ENCODE measurements at places on chromosomes 4 and X.
A peak's percentile ranks its signal among the peaks of the same experiment; 100 is the strongest.

- DNase-seq, result no peak
These were observed 292.4 kb downstream of the SLC7A11 start for GRCh38 chr4:137949746-137950145.

DNA sequence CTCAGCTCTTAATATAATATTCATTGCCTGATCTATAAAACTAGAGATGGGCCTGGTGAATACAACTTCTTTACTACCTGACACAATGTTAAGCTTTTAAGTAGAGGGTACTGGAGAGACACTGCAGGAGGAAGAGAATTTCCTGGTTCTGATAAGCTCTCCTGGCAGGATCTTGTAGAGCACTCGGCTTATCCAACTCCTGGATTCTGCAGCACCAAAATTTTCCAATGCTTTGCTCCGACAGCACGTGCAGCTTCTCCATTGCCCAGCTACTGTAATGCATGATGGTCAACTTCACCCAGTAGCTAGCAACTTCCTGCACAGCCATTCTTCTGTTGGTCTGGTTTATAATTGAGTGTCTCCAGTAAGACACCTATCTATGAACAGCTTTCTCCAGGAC lies 686.2 kb upstream of the BOD1L1 start:
- DNase-seq, result no peak

DNA sequence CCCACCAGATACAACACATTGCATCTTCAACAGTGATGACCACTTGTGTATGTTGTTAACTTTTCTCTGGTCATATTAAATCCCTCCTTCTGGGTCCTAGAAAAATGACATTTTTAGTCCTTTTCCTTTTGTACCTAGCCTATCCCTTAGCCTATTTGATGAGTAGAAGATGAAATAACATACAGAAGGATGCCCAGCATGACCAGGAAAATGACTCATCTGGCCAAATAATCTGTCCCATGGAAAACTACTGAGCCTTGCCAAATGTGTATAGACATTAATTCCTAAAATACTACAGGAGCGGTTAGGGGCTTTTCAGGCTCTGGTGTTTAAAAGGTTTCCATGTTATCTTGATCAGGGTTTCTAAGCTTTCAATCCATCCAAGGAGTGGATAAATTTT lies 129.0 kb upstream of the KCNIP4 start:
- DNase-seq, result no peak

DNA sequence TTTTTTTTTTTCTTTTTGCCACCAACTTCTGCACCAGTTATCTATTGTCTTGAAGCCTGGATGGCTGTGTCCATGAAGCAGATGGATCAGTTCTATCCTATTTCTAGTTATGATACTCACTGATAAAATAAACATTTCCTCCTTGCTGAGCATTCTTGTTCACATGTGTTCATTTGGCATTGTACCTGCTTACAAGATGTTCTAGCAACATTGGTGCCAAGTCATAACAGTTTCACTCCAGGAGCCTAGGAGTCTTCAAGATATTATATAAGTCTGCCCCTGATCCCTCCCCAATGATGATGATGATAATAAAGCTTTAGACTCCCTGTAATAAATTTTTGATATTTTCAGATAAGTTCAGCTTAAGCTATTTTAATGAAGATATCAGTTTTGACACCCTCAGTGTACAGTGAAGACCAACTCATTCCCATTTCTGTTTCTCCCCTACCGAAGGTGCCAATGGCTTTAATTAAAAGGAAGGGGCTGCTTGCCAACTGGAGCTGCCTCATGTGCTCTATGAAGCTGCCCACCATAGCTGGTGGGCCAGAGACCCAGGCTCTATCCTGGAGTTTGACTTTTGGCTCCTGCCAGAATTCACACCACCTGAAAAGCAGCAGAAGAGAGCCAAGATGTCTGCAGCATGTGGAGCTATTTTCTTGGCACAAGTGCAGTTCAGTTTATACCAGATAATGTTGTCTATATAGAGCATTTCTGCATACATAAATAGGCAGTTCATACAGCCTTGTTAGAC lies 265.4 kb upstream of the TET2 start:
- no peak for DNase-seq

- no peak for DNase-seq
These were observed 108.3 kb downstream of the AFAP1 start for GRCh38 chr4:7831330-7831729.

DNA sequence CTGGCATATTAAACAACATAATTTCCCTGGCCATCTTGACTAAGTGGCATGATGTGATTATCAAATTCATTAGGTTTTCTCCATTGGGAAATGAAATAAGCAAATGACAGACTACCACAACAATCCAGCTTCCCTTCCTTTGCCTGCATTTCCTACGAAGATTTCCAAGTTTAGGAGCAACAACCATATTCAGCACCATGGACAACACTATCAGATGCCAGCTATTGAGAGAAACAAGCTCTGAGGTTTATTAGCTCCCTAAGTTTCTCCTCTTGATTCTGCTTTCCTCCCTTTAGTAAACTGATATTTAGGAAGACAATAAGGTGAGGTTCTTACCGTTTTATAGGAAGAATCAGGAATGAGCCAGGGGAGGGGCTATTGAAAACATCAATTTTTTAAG lies 36.2 kb downstream of the DCX start:
- DNase-seq, result no peak

DNA sequence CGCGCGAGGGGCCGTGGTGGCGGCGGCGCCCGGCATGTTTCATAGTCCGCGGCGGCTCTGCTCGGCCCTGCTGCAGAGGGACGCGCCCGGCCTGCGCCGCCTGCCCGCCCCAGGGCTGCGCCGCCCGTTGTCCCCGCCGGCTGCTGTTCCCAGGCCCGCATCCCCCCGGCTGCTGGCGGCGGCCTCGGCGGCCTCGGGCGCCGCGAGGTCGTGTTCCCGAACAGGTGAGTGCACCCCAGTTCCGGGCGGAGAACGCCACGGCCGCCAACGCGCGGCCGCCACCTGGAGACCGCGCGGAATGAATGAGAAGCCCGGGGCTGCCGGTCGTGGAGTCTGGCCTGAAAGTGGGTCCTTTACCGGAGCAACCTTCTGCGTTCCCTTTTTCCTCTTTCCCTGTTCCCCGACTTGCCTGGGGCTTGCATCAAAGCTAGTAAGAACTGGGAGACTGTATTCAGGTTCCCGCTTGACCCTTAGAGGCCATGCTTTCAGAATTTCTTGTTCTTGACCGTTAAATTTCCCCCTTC lies 429 bp downstream of the NOCT start:
- DNase-seq, result peak; percentile 17

GRCh38 chrX:154840856-154841255 lies 6.4 kb upstream of the SMIM9 start:
- no peak for DNase-seq

GRCh38 chr4:173436149-173436579 lies 37.2 kb upstream of the SCRG1 start:
- DNase-seq, result no peak

DNA sequence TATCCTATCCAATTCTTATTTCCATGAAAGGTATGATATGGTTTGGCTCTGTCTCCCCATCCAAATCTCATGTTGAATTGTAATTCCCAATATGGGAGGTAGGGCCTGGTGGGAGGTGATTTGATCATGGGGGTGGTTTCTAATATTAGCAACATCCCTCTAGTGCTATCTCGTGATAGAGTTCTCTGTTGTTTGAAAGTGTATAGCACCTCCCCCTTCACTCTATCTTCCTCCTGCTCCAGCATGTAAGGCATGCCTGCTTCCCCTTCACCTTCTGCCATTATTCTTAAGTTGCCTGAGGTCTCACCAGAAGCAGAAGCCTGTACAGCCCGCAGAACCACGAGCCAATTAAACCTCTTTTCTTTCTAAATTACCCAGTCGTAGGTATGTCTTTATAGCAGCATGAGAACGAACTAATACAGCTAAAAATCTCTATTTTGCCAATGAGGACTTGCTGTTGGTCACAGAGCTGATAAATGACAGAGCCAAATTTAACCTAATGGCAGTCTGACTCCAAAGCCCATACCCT lies 247.2 kb downstream of the HNRNPD start:
- DNase-seq, result no peak

GRCh38 chr4:30802622-30803323 lies 82.6 kb downstream of the PCDH7 start:
- no peak for DNase-seq

DNA sequence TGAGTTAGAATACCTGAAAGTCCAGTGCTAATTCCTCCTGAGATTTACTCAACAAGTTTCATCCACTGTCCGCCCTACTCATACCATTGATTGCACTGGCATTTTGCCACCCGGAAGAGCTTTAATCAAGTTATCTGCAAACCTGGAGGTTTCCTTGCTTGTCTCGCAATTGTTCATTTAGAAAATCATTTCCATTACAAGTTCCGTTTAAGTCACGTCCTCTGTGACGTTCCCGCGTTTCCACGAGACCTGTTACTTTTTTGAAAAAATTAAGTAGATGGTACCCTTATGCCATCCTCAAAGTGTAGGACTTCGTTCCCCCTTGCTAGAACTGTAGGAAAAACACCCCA lies 761 bp upstream of the FRYL start:
- peak; percentile 24 for DNase-seq

DNA sequence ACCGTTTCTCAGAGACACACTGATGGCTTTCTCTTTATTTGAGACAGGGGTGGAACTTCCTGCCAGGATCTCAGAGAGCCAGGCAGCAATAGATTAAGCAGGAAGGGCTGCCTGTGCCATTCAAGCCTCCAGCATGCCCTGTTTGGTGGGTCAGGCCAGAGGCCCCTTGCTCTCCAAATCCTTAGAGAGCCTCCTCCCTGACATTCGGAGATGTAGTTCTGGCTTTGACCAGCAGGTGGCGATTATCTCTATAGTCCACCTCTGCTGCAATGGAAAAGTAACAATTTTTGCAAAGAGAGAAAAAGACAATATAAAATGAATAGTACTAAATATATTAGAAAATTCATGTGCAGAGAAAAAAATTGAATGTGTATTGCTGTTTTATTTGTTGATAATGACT lies 93.9 kb downstream of the NXF2B start:
- peak; percentile 52 for DNase-seq

- DNase-seq, result no peak
These were observed 397.6 kb downstream of the TRIML1 start for GRCh38 chr4:188536826-188537225.
